ENCODE measurements at places on chromosomes 3 and 15. TPM values are rescaled to one million over a fixed set of nuclear protein-coding genes. Genes with fewer than 3 reads are reported as not detected.

DNA sequence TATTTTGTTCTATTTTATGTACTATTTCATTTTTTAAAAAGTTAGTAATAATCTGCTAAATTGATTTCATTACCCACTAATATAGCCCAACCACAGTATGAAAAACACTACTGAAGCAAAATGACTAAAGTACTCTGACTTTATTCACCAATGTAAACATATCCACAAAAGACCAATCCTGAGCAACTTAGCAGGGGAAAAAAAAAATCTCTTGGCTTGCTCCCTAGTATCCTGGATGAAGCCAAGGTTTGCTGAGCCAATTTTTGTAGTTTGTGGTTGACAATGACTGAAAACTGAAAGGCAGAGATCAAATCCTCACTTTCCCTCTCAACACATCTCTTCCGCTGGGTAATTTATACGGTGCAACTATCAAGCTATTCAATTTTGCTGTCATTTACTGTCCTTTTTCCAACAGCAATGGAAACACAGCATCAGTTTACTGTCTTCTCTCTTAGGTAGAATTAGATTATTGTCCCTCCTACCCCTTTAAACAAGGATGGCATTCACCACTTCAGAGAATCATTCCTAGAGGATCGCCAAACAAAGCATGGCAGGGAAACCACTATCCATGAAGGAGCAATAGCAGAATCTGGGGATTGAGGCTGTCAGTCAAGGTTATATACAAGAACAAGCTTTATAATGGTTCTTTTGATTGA lies 149.7 kb downstream of the THRB start:
- no peak for DNase-seq

DUOXA1 gene
- total RNA-seq, result not detected

DNA sequence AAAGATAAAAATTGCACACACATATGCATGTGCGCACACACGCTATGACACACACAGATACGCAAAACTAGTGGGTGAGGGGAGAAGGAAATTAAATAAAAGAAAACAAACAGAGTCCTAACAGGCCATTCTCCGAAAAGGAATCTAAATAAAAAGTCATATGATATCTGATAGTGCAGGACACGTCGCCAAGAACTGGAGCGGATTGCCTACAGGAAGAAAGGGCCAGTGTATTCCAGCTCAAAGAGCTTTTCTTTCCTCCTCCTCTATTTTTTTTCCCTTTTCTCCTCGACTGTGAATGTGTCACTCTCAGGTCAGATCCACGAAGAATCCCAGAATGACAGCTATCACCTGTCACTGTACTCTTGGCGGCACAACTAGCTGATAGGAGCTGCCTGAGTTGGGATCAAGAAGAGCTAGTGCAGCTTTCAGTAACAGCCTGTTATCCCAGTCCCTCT lies 157.8 kb downstream of the TIGIT start:
- DNase-seq, result no peak

DNA sequence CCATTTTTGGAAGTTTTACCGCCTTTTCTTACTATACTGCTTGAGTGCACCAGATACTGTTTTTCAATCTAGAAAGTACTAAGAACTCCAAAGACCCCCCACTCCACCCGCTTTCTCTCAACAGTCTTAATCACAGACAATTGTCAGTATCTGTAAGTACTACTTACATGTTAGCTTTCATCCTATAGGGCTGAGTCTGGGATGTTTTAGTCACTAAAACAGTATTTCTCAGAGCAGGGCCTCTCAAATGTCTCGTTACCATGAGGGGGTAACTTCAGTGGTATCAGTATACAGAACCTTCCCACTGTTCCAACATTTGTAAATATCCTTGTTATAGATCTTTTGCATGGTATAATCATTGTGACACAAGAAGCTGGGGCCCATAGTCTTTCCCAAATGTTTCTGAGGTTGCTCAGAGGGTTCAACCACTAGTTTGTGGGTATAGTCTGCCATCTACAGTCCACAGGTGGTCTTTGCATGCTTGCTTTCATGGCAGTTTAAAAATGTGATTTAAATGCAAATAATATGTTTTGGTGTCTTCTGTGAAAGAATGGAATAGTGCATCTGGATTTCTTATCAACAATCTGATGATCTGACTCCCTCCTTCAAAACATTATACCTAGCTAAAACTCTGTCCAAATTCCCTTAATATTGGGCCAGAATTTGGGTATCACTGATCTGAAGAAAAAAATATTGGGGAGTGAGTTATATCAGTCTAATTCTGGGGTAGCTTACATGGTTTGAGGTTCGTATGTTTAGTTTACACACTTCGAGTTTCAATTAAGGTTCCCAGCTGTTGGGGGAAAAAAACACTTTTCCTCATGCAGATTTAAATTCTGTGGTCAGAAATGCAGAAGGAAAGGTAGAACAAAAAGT lies 18.0 kb upstream of the DNAJC13 start:
- DNase-seq, result no peak

DNA sequence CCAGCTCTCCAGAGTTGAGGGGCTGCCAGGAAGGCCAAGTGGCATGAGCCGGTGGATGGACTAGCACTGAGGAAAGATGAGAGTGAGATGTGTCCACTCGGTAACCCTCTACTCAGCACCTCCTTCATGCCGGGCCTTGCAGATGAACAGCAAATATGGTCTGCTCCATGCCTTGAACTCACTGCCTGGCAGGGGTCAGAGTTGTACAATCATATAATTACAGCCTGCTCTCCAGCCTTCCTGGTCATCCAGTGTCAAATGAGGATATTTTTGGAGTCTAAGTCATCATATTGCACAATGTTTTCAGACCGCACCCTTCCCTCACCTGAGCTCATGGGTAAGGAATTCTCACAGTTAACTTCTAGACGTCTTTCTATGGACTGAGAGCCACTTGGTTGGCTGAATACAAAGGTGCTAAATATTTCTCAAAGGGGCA lies 4.9 kb downstream of the MGLL start:
- no peak for DNase-seq

- DNase-seq, result no peak
These were observed 59.4 kb downstream of the DAPK2 start for GRCh38 chr15:63986751-63987341.

DNA sequence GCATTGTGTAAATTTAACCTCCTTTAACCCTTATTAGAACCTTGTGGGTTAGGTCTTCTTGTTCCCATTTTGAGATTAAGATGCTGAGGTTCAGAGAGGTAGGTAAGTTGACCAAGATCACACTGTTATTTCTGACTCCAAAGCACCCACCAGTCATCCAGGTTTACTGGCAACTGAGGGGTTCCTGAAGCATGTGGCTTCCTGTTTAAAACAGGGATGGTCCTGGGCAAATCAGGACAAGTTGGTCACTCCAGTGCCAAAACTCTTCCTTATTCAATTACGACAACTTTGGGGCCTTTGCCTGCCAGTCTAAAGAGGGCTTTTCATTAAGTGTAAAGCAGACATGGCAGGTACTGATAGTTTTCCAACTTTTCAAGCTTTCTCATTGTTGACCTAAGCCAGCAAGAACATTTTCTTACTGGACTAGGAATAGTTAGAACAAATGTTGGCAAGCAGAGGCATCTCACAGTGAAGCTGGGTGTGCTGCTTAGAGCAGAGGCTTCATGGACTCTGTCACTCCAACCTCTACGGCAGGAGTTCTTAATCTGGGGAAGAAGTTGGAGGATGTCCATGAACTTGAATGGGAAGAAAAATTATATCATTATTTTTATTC lies 149.4 kb upstream of the ADAMTS9 start:
- no peak for DNase-seq

TMEM207 gene
- not detected for total RNA-seq

EPB42 gene
- total RNA-seq, result not detected

FAM240A gene
- total RNA-seq, result not detected

DNA sequence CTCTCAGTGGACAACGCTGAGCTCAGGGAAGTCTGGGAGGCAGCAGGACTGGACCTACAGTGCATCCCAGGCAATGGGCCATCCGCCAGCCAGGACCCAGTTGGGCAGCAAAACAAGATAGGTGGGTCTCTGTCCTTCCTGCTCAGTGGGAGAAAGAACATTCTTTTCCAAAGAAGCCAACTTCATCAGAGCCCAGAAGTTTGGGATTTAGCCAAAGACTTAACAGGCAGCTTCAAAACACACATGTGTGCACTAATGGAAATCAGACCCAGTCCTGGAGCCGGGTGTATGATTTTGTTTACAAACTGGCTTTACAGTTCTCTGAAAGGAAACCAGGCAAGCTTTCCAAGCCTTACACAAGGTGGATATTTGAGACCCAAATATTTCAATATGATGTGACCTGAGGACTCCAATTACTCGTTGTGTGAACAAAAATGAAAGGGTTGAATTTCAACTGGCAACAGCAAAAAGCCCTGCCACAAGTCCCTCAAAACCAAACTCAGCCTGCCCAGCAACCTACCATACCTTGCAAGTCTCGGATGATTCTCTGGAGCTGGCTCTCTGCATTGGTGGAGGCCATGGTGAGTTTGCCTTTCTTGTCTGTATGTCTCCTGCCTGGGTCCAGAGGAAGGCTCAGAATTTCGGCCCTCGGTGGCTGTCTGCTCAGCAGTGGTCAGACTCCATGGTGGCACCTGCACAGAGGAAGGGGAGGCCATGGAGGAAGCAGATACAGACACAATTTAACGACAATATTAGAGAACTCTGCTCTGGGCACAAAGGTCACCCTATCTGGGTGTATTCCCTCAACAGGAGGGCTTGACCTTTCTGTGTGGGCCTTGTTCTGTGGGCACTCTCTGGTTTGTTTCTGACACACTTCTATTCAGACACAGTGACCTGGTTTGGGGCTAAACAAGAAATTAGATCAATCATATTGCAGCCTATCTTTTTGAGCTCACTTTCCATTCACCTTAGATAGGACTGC lies 11.0 kb downstream of the FYCO1 start:
- no peak for DNase-seq

GRCh38 chr15:40563426-40563825 lies 1.4 kb downstream of the CCDC32 start:
- no peak for DNase-seq

DNA sequence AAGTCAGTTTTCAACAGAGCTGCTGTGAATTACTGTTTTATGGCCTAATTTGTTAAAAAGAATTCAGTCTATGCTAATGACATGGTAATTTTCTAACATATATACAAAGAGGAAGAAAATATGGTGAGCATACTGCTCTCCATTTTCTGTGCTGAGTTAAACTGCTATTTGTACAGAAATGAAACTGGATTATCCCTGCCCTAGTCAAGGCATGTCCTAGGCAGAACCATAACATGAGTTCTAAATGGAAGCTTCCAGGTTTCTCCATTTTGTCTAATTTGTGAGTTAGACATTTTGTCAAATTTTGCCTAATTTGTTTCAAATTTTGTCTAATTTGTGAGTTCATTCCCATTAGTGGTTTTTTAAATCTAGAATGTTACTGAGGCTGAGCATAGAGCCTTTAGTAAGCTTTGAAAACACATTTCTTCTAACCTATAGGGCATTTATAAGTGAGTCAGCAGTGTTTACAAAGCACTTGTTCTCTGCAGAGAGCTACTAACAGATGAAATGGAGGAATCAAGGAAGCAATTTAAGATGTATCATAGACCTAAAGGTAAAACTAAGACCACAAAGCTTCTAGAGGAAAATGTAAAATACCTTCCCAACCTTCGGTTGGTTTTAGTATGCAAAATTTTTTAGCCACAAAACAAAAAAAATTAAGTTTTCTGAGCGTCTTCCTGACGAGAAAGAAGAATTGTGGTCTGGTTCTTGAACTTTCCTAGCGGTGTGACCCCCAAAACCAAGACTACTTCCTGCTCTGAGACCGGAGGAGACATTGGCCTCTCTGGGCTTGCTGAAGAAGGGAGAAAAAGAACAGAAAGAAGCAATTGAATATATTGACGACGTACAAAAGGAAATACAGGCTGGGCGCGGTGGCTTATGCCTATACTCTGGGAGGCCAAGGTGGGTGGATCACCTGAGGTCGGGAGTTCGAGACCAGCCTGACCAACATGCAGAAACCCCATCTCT lies 9.8 kb downstream of the P2RY14 start:
- DNase-seq, result peak; percentile 61

GOLGA6D gene
- total RNA-seq, result not detected

DNA sequence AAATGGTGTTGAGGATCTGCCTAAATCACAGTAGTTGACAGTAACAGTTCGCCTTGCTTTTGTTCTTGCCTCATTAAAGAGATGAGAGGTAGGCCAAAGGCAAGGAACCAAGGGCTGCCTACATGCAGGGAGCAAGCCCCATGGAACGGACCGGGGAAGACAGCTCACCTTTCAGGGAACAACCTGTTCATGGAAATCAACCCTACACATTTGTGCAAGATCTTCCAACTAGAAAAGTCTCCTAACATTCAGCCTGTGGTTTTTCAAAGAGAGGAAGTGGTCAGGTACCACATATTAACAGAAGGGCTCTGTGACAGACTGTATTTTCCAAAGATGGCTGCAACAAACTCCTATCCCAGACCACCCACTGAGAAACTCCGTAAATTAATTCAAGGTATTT lies 1031.8 kb upstream of the NR2F2 start:
- DNase-seq, result peak; percentile 6

SSUH2 gene
- not detected for total RNA-seq

DNA sequence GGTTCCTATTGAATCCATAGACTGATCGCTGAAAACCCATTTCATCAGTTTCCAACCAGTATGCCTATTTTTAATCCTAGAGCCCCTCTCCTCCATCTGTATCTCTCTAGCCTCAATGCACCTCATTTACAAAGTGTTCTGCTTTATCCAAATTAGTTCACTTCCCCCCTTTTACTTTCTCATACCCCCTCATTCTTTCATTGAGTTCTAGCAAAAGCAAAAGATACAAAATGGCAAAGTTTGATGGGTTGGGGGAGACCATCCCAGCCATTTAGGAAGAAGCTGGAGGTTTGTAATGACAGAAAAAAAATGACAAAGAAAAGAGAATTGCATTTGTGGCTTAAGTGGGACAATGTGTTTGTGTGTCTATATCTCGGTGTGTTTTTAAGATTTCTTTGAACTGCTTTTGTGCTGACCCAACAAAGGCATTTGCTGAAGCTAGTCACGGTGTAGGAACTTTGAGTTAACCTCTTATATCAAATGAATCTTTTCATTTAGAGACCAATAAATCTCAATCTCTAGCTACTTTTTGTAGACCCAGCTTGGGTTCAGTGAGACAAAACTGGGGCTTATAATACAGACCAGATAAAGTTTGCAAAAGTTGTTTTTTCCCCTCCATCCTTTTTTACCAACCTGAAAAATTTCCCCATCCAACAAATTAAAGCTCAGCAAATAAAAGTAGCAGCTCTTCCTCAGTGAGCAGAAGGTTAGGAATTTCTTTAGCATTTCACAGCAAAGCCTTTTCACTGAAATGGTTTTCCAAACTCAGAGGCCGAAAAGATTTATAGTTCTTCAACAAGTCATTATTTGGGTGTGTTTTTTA lies 18.7 kb downstream of the NR2F2 start:
- DNase-seq, result no peak

- no peak for DNase-seq
These were observed 1.4 kb downstream of the AAGAB start for GRCh38 chr15:67253101-67253500.

TRIM71 gene
- not detected for total RNA-seq

Measured in activated T-helper 1 cell treated with anti-CD3 and anti-CD28 coated beads, Interleukin-12 subunit alpha, Interleukin-12 subunit beta, Interleukin-2, Interleukin-4 antibody, amounts not matched to agents 30 ng/mL and 10 ng/mL and 1 ng/mL, durations not matched to agents 14 hours and 24 hours and 36 hours (primary cell).